ENCODE measurements at places on chromosomes 2 and 18.

GRCh38 chr2:146927080-146927711, 917.6 kb upstream of the ACVR2A start:
- no peak for DNase-seq

DNA sequence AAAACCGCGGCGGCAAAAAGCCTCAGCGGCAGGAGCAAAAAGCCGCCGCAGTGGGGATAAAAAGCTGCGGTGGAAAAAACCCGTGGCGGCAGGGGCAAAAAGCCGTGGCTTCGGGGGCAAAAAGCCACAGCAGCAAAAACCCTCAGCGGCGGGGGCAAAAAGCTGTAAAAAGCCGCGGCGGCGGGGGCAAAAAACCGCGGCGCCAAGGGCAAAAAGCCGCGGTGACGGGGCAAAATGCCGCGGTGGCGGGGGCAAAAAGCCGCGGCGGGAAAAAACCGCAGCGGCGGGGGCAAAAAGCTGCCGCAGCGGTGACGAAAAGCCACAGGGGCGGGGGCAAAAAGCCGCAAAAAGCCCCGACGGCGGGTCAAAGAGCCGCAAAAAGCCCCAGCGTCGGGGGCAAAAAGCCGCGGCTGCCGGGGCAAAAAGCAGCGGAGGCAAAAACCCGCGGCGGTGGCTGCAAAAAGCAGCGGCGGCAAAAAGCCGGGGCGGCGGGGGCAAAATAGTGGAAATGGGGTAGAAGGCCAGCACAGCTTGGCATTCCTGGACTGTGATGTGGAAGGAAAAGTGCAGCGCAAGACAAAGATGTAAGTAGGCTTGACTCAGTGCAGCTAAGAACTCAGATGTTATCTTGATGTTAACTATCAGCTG, 151.8 kb downstream of the ANKRD30BL start:
- no peak for DNase-seq

DNA sequence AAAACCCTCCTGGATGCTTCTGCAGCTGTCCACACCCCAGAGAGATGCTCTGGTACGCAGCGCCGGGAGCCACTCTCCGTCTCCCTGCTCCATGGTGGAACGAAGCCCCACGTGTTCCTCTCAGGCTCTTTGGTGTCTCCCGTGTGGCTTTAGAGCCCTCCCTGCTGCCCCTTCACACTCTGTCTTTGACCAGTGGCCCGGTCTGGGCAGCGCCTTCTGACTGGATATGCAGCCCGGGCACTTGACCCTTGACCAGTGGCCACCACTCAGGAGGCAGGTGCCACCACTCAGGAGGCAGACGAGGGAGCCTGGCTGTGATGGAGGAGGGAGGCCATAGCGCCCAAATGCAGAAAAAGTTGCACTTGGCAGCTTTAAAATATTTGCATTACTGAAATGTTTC, 214.5 kb upstream of the SALL3 start:
- DNase-seq, result no peak

DNA sequence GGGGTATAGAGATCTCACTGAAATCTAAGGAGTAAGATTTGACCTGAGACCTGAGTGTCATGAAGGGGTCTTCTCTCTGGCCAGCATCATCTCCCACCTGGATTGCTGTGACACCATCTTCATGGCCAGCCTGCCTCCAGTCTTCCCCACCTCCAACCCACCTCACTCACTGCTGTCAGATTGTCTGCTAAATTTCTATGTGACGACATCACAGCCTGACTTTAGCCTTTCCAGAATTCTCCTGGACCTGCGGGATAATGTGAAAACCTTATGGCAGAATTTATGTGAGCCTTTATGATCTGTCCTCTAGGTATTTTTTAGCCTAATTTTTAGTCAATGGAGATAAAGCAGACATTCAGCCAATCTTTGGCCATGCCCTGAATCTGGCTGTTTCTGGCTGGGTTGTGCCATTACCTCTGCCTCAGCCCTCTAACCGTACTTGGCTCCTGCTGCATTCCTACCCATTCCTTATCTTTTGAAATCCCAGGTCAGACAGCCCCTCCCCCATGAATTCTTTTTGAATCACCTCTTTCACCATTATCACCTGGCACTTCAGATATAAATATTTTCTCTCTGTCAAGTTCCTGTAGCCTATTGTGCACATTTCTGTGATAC, 66.4 kb upstream of the MMADHC start:
- no peak for DNase-seq

GRCh38 chr2:1101982-1102590, 151.4 kb downstream of the SNTG2 start:
- no peak for DNase-seq

- no peak for DNase-seq
Measured at GRCh38 chr2:220432645-220433044, 805.2 kb downstream of the SLC4A3 start.

DNA sequence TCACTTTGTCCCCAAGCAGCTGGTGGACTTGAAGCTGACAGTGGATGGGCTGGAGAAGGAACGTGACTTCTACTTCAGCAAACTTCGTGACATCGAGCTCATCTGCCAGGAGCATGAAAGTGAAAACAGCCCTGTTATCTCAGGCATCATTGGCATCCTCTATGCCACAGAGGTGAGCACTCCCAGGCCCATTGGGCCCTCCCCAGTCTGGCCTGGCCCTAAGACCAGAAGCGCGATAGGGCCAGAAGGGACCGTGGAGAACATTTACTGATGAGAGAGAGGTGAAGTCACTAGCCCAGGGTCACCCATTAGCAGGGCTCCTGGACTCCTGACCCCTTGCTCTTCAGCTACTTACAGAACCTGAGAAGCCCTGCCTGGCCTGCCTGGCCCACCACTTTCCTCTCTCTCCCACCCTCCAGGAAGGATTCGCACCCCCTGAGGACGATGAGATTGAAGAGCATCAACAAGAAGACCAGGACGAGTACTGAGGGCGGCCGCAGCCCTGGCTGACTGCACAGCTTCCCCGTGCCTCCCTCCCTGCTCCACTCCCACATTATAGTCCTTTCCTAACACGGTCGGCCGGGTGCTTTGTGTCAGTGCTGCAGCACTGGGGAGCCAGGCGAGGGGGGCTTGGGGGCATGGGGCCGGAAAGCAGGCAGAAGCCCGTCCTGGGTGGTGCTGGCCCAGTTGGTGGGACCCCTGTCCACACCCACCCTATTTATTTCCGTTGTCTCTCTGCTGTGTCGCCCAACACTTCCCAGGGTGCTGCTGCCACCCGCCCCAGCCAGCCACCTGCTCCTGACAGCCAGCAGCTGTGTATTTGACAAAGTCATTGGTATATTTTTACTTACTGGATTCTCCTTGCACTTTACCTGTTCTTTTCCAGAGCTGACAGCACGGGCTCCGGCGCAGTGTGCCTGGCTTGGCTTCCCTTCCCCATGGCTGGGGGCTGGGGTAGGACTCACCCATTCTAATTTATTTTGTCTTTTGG, 6.6 kb upstream of the TMEM214 start:
- no peak for DNase-seq

- no peak for DNase-seq
Measured at GRCh38 chr2:232667989-232668583, 29.0 kb upstream of the GIGYF2 start.
